ENCODE measurements at places on chromosomes 12 and 14. TPM values are rescaled to one million over a fixed set of nuclear protein-coding genes. Genes with fewer than 3 reads are reported as not detected.

FLVCR2 gene
- 1.7 TPM for total RNA-seq

DNA sequence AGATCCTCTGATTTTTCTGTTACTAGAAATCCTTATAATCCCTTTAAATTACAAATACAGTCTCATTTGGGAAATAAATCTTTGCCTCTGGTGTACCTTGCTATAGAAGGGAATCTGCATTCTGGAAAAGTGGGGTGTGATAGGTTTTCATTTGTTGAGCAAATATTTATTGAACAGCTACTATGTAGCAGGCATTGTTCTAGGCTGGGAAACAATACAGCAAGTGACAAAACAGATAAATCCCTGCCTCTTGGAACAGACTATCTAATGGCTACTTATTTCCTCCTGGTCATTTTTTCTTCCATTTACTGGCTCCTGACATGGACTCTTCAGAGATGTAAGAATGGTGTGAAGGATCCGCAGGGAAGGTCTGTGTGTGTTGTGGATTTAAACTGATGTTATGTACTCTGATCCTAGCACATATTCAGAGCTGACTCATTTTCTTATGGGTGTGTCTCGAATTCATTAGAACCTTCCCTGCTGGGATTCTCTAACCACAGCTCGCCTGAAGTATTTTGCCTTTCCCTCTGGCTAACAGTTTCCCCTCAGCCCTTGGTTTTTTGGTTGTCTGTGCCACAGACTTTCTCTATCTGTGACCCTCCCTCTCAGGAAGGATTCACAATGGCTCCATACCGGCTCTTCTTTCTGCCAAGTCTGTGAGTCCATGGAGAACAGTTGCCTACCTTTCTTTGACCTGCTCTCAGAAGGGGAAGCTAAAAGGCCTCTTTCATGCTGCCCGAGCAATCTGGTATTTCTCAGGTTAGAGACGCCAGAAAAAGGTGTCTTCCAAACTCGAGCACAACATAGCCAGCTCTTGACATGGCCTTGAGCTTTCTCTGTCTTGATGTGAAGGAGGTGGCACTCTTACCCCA is 53.7 kb downstream of the TMTC2 start:
- DNase-seq: no peak

USP44 gene
- total RNA-seq: 0.18 TPM

AMDHD1 gene
- total RNA-seq: not detected

DNA sequence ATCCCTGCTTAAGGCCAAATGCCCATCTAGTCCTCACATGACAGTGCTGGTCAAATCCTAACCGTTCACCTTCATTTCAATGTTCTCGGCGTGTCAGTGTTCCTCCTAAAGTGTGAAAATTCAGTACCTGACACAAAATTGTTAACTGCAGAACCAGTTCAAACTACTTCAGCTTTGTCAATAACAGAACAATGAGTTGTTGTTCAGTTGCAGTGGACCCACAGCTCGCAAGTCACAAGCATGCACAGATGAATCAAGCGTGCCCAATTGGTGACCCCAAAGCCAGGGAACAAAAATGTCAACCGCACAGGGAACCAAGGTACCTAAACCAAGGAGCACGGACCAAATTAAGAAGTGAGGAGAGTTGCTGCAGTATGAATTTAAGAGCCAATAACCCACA is 23.2 kb downstream of the NRDE2 start:
- no peak for DNase-seq

DNA sequence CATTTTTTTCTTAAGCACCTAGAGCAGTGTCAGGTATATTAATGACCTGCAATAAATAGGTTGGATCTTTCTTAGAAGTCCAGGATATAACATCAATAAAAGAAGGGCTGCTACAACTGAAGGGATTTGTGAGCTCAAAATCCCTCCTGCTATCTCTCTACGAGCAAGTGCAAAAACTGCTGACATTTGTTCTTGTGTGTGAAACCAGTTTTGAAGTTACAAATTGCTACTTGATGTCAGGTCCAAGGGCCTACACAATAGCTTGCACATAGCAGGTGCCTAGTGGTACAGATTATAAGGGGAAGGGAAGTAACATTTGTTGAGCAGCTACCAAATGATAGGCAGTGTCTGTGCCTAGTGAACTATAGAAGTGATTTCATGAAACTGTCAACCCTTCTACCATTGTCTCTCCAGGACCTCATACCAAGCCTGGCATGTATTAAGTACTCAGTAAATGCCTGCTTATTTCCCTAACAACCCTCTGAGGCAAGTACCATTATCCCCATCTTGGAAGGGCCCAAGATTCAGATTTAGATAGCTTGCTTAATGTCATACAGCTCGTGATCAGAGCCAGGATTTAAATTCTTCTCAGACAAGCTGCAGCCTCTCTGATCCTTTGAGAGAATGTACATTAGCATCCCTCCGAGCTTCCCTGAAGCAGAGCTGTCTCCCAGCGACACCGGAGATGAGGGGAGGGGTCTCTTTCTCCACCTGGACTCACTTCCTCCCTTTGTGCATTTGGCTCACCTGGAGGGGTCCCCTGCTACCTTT is 300.3 kb downstream of the ZFP36L1 start:
- DNase-seq: no peak

DNA sequence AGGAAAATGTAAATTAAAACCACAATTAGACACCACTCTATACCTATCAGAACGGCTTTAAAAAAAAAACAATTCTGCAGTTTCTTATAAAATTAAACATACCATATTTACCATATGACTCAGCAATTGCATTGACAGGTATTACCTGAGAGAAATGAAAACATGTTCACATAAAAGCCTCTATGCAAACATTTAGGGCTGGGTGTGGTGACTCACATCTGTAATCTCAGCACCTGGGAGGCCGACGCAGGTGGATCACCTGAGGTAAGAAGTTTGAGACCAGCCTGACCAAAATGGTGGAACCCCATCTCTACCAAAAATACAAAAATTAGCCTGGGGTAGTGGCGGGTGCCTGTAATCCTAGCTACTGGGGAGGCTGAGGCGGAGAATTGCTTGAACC is 41.1 kb downstream of the SPTB start:
- DNase-seq: no peak

RNFT2 gene
- total RNA-seq: 6.6 TPM

- no peak for DNase-seq
These were observed 68.6 kb downstream of the MARK3 start for GRCh38 chr14:103453791-103454190.

GRCh38 chr14:34718750-34719304 is 4.4 kb upstream of the CFL2 start:
- no peak for DNase-seq

GRCh38 chr12:4069670-4070010 is 196.4 kb upstream of the PARP11 start:
- no peak for DNase-seq

GRCh38 chr12:29599381-29599780 is 101.9 kb upstream of the OVCH1 start:
- no peak for DNase-seq

DNA sequence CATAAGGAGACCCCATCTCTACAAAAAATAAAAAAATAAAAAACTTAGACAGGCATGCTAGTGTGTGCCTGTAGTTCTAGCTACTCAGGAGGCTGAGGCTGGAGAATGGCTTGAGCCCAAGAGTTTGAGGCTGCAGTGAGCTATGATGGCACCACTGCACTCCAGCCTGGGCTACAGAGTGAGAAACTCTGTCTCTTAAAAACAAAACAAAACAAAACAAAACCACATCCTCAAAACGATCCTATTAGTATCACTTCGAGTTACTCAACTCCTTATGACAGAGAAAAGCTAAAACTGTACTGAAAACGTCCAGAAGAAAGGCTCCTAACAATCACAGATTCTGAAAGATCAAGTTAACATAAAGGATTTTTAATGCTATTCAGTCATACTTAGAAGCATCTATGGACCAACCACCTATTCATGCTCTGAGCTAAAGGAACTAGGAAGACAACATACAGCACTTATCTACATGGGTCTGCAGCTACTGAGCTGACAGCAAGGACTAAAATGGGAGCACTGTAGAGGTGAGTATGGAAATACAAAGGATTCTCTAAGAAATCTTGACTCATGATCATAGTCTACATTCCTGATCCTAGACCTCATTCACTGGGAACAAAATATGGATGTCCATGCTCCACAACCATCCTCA is 75.3 kb upstream of the DUSP6 start:
- no peak for DNase-seq

GRCh38 chr14:61421212-61421923 is 100.0 kb downstream of the PRKCH start:
- no peak for DNase-seq

KRT83 gene
- total RNA-seq: not detected

All from chondrocyte (in vitro differentiated cells).